ENCODE measurements at places on chromosomes 6 and 20.
A peak's percentile ranks its signal among the peaks of the same experiment; 100 is the strongest.

DNA sequence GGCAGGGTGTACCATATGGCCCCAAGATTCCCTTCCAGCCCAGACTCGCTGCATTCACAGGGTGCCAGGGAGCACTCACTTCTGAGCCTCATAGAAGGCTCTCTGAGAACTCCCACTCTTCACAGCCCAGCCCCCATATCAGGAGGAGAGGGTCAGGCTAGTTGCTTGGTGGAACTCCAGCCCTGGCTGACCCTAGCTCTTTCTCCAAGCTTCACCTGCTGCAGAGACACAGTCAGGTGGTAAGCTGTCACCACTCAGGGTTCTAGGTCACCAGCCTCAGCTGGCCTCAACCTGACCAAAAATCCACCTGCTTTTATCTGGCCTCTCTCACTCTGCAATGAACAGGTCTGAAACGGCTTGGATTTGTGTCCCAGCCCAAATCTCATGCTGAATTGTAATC is 162.7 kb upstream of the MLN start:
- DNase-seq: no peak

GRCh38 chr6:35024551-35025054 is 116.5 kb downstream of the TCP11 start:
- DNase-seq: no peak

GRCh38 chr6:64874776-64875175 is 832.2 kb downstream of the EYS start:
- no peak for DNase-seq

DNA sequence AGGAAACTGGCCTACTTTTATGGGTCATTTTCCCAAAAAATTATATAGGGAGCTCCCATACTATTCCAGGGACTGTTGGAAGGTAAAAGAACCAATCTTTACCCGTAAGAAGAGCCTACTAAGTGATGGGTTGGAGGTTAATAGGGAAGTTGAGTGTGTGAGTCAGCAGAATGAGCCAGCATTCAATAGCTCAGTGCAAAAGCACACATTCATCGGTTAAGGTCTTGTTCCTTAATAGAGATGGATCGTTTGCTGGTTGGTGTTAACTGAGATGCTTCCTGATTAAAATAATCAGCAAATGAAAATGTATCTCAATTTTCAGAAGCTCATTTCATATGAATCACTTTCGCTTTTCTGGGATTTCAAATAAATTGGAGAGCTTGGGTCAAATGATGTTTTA is 115.3 kb upstream of the MRPS10 start:
- no peak for DNase-seq

- DNase-seq: no peak
These were observed 559.5 kb downstream of the UTRN start for GRCh38 chr6:144844596-144844995.

DNA sequence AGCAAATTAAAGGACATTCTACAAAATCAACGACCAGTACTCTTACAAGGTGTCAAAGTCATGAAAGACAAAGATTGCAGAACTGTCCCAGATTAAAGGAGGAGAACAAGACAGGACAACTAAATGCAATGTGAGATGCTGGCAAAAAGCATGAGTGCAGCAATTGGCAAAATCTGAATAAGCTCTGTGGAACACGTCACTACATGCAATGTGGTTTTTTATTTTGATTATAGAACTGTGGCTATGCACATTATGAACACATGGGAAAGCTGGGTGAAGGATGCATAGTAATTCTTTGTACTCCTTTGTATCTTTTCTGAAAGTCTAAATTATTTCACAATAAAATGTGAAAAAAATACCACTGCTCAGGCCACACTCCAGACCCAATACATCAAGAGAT is 509.4 kb downstream of the KIF16B start:
- no peak for DNase-seq

GRCh38 chr6:15420959-15421438 is 175.1 kb downstream of the JARID2 start:
- no peak for DNase-seq

GRCh38 chr6:42440778-42441696 is 10.7 kb downstream of the TRERF1 start:
- no peak for DNase-seq

DNA sequence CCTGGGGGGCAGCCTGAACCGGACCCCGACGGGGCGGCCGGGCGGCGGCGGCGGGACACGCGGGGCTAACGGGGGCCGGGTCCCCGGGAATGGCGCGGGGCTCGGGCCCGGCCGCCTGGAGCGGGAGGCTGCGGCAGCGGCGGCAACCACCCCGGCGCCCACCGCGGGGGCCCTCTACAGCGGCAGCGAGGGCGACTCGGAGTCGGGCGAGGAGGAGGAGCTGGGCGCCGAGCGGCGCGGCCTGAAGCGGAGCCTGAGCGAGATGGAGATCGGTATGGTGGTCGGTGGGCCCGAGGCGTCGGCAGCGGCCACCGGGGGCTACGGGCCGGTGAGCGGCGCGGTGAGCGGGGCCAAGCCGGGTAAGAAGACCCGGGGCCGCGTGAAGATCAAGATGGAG is 636 bp downstream of the SRF start:
- peak; percentile 50 for DNase-seq

DNA sequence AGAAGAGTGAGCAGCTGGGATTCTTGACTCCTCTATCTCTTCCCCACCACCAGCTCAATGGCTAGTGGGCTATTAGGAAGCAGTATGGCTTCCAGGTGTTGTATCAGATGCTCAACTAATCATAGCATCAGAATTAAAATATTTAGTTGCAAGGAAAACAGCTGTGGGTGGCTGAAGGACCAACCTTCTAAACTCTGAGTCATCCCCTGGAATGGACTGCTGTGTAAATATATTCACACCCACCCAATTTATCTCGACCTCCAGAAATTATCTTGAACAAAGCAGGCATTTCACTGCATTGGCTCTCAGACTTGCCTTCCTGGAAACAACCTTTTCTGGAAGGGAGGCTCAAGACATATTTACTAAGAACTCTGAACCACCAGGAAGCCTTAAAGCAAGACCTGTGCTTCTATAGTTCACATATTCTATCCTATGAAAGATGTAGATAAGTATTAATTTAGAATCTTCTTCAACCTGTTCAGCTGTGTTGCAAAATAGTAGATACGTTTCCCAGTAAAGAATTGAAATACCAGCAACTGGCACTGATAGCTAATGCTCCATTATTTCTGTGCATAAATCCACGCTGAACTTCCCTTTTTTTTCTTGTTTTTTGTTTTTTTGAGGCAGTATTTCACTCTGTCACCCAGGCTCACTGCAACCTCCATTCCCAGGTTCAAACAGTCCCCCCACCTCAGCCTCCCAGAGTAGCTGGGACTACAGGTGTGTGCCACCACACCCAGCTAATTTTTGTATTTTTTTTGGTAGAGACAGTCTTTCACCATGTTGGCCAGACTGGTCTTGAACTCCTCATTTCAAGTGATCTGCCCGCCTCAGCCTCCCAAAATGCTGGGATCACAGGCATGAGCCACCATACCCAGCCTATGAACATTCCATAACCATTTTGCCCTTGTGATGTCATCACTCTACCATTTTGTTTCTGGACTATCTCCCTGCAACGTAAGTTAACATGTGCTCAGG is 56.9 kb upstream of the CD2AP start:
- no peak for DNase-seq

DNA sequence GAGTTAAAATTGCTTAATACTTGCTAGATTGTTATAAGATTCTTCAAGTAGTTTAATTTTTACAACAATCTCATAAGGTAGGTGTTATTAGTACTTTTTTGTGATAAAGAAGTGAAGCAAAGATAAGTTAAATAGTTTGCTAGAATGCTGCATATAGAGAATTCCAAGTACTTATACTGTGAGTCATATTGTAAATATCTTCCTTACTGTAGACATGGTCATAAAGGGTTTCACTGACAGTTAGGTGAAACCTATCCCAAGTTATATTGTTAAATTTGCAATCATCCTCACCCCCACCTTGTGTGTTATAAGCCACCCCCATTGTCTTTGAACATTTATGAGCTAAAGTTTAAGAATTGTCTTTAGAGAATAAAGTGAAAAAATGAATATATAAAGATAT is 142.0 kb downstream of the FAM83B start:
- DNase-seq: no peak

All from stimulated activated CD4-positive, alpha-beta T cell treated with anti-CD3 and anti-CD28 coated beads, Interleukin-2, amount 100 ng/mL, for 24 hours (primary cell).